ENCODE measurements at places on chromosomes 11 and 22.

- no peak for DNase-seq
These were observed 45.8 kb upstream of the FIBIN start for GRCh38 chr11:26947904-26948639.

DNA sequence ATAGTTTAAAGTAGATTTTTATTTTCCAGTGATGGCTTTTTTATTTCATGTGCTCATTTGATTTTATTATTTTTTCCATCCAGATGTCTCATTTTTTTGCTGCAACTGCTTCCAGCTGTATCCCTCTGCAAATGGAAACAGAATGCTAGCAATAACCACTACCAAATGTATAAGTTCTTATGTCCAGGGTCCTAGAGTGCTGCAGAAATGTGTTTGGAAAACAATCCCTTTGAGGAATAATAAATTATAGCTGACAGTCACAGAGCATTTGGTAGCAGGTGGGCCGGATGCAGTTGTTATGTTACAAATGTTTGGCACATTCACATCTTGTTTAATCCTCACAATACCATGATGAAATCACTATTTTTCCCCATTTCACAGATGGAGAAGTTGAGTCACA lies 300.7 kb upstream of the PDGFD start:
- no peak for DNase-seq

- no peak for DNase-seq
These were observed 20.2 kb downstream of the MYO18B start for GRCh38 chr22:25762147-25762546.

GRCh38 chr11:131838016-131838415 lies 467.6 kb downstream of the NTM start:
- no peak for DNase-seq

DNA sequence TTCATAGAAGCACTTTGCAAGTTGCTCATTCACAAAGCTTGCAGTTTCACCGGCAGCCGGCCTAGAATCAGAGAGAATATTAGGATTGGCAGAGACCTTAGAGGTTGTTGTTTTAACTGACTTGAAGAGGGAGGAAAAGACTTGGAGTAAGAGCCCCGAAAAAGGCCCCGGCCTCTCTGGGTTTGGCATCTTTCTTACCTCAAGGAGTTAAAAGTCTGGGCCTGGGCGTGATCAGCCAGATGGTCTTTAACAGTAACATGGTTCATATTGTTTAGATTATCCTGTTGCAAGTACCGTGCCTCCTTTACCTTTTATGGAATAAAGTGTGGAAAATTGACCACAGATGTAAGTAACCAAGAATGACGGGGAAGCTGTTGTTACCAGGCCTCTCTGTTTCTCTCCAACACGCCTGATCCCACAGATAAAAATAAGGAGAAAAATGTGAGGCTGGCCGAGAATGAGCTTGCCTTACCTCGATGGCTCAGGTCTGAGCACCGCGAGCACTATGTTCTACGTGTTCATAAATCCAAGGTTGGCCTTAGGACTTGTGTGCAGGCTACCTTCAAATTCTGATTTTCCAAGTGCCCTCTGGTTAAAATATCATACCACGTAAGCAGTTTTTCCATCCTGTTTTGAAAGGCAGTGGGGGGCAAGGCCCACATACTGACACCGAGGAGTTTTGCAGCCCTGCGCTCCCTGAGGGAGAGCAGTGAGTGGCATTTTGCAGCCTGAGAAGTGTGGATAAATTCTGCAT lies 56.4 kb downstream of the PARVA start:
- no peak for DNase-seq

GRCh38 chr11:75337195-75337654 lies 14.2 kb downstream of the ARRB1 start:
- DNase-seq: no peak

GRCh38 chr11:86696451-86696850 lies 24.0 kb upstream of the ME3 start:
- DNase-seq: no peak

GRCh38 chr11:11461473-11461872 lies 108.4 kb upstream of the CSNK2A3 start:
- DNase-seq: no peak

DNA sequence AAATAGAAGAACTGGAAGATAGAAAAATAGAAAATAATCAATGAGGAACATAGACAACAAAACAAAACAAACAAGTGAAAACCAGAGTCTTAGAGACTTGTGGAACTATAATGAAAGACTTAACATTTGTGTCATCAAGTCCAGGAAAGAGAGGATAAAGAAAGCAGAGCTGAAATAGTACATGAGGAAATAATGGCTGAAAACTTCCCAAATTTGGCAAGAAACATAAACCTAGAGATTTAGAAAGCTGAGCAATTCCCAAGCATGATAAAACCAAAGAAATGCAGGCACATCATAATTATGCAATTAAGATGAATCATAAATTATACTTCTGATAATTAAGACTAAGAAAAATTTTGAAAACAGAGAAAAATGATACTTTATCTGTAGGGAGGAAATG lies 614.5 kb downstream of the ETS1 start:
- no peak for DNase-seq

GRCh38 chr11:22461626-22462025 lies 123.4 kb downstream of the SLC17A6 start:
- DNase-seq: no peak

DNA sequence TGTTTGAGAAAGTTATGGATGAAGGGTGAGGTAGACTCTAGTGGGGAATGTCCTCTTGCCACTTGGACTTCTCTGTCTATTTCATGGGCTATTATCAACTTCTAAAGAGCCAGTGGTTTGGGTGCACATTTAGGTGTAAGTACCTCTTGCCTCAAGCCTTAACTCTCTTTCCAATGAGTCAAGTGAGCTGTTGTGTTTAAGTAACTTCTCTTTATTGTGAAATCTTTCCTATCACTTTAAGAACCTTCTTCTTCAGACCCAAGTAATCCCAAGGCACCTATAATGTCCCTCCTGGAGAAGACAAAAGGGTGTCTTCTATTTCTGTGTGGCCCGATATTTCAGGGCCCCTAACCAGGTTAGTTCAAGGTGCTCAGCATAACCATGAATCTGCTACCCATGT lies 90.5 kb upstream of the VPREB1 start:
- no peak for DNase-seq

DNA sequence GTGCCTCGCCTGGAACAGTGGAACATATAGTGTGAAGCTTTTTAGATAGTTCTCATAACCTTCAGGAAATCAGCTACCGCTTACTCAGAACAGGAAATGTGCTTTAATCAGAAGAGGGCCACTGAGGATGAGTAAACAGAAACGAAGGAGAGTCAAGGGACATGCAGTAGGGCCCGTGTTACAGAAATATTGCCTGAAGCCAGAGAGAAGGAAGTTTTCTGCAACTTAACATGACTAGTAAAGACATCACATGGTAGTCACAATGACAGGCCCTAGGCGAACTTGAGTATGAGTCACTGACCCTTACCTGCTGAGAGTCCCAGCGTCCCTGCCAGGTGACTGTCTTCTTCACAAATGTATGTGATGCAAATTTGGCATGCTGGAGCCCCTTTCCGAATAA lies 39.4 kb downstream of the CARD18 start:
- DNase-seq: no peak

- no peak for DNase-seq
These were observed 3.8 kb downstream of the DGCR2 start for GRCh38 chr22:19118329-19118880.

DNA sequence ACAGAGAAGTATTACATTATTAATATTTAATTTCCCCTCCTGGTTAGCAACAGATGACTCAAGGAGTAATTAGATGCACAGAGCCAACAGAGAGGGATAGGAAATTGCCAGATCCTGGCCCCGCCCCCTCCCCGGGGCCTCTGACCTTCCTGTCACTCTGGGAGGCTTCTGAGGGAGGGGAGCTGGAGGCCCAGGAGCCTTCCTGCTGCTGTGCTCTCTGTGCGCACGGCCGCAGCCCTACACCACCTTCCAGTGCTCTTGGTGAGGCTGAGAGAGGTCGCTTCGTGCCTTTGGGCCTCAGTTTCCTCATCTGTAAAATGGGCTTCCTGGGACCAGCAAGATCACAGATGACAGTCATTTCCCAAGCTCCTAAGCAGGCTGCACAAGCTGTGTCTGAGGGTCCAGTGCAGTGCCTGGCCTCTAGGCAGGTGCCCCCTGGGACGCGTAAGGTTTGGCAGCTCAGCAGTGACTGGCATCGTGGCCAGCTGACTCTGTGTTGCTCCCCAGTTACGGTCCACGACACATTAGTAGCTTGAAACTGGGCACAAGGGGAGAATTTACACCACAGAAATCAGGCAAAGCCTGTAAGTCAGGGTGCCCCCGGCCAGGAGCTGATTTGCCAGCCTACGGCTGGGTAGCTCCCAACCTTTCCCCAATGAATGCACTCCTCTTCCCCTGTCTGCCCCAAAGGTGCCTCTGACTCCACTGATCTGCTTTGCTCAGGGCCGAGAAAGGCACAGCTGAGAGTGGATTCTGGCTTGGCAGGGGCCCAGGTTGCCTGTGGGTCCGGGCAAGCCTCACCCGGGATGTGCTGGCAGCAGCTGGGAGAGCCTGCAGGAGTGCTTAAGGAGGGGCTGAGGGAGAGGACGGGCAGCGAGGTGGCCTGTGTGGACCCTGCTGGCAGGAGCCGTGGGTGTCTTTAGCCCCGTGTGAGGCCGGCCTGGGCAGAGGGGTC lies 2.3 kb downstream of the ADORA2A start:
- DNase-seq: no peak

GRCh38 chr11:69220561-69221051 lies 64.9 kb downstream of the SMIM38 start:
- no peak for DNase-seq

- DNase-seq: no peak
These were observed 74.0 kb downstream of the RCN1 start for GRCh38 chr11:32164836-32165235.

DNA sequence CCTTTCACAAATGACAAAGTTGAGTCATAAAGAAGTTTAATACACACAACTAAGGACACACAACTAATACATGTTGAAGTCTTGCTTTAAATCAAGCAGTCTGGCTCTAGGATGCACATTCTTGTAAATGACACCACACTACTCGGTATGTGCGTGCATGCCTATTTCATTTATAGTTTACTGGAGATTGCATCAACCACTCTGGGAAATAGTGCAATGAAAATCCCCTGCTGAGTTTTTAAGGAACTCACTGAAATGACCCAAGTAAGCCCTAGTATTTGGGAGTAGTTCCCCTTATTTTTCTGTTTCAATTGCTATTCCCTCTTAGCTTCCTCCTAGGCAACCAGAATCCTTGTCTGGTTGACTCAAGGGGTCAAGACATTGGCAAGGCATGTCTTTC lies 160.2 kb upstream of the LARGE1 start:
- DNase-seq: no peak

DNA sequence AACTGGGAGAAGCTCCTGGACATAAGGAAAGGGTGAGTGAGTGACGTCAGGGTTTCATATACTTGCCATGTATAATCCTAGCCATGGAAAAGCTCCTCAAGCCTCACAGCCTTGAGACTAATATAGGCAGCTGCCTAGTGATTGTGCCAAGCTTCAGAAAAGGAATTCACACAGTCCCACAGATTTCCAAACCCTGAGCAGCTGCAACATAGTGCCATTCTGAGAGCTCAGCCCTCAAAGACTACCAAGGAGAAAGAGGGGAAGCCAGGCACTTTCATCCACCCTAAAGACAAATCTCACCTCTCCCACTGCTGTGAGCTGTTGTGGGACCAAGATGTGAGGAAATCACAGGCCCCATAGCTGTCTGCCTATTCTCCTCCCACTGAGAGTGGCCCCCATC lies 707.9 kb upstream of the ANO5 start:
- DNase-seq: no peak

- DNase-seq: no peak
These were observed 86.3 kb upstream of the RTL6 start for GRCh38 chr22:44584256-44584902.

- DNase-seq: peak; percentile 28
These were observed 15.1 kb downstream of the TBC1D22A start for GRCh38 chr22:46777609-46777970.

DNA sequence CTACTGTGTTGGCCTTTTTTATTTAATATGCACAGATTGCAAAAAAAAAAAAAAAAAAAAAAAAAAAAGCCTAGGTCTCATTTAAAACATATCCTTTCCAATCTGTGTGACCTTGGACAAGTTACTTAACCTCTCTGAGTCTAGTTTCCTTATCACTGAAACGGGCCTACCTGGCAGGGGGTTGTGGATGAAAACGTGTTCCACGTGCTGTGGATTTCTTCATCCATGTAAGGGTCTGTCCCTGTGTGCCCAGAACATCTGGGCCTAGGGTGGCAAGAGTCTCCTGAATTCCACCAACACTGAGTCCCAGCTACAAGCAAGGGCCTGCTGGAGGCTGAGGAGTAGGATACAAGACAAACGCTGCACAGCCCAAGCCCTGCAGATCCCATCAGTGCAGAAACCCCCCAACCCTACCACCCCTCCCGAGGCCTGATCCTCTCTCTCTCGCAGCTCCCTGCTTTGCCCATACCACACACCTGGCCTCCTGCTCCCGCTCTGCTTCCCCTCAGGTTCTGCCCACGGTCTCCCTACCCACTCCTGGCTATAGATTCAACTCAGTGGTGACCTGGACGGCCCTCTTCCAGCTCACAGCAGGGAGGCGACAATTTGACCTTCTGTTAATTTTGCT lies 4.7 kb upstream of the GNAZ start:
- DNase-seq: no peak

- DNase-seq: no peak
These were observed 12.6 kb upstream of the RFPL2 start for GRCh38 chr22:32217465-32217864.

DNA sequence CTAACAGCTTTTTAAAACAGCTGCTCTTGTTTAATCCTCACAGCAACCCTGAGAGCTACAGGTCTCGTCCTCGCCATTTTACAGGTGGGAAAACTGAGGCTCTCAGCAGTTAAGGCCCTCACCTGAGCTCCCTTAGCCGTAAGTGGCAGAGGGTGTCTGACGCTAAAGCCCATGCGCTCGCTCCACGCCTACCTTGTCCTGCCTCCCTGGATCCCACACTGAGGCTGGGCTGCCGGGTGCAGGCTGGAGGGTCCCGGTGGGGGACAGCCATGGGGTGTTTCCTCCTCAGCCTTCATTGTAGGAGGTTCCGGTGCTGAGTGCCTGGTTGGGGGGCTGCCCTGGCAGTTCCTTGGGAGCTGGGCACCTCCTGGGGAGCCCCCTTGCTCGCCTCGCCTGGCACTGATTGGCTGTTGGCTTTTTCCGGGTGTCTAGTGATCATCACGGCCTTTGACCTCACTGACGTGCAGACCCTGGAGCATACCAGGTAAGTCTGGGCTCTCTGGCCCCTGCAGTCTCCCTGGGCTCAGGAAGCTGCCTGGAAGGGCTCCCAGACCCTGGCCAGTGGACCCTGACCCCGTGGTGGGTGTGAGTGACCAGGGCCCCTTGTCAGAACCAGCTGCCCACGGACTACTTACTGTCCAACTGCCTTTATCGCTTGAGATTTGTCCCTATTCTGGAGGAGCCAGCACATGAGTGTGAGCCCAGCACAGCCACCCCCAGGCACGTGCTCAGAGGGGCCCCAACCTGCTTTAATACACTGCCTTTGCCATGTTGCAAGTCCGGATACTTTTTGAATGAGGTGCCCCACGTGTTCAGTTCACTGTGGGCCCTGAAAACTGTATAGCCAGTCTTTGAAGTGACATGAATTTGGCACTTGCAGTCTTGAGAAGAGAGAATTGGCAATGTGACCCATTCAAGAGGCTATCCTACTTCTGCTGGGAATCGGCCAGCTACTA lies 12.6 kb downstream of the RAB36 start:
- no peak for DNase-seq

- DNase-seq: peak; percentile 23
These were observed 2.8 kb upstream of the CABP7 start for GRCh38 chr22:29716814-29717545.

- DNase-seq: peak; percentile 7
These were observed 185.3 kb upstream of the LARGE1 start for GRCh38 chr22:34105461-34106062.

Data from caudate nucleus (tissue), 63 donors.